ENCODE measurements at places on chromosomes 1 and 21.

DNA sequence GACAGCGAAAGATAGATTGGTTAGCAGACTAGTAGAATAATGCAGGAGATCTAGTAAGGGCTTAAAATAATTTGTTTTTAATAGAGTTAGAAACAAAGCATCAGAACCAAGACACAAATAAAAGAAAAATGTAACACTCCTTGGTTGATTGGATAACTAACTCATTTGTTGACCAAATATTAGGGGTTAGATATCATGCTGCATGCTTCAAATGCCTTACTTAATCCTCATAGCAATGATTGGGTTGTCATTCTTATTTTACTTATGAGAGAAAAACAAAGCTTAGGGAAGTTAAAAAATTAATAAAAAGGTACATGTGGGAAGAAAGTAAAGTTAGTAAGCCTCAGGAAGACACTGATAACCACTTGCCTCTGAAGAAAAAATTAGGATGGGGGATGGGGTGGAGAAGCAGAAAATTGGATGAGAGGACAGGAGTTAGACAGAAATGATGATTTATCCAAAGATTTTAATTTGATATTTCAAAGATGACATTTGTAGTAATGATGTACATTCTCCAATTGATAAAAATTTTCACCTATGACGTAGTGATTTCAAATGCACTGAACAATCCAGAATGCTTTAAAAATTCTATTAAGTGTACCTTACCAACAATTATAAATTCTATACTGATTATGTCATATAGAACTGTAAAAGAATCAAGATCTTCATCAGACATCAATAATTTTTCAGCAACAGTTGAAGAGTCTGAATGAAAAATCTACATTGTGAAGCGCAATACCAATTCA, 374.7 kb downstream of the COL11A1 start:
- no peak for DNase-seq

- no peak for DNase-seq
These were observed 35.9 kb upstream of the KANK4 start for GRCh38 chr1:62355095-62355494.

GRCh38 chr1:109634771-109635750, 15.4 kb downstream of the AMPD2 start:
- no peak for DNase-seq

DNA sequence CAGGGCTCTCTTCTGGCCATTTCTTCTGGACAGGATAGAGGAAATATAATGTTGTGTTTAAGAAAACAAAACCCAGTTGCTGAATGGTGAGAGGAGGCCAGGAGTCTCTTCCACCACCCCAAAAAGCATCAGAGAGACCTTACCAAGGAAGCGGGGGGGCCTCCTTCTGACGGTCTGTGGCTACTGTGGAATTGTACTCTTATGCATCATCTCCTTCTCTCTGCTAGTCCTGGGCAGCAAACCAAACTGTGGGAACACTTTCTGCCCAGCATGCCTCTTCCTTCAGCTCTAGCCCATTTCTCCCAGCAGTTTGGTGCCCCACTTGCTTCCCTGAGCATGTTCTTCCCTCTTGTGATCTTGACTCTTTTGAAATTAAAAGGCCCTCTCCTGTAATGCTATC, 157.7 kb downstream of the HHIPL2 start:
- DNase-seq: no peak

- no peak for DNase-seq
These were observed 409.4 kb downstream of the BRINP3 start for GRCh38 chr1:190068304-190068703.

GRCh38 chr1:179003512-179004066, 22.1 kb upstream of the FAM20B start:
- no peak for DNase-seq
